ENCODE measurements at places on chromosomes 5 and 9.

DNA sequence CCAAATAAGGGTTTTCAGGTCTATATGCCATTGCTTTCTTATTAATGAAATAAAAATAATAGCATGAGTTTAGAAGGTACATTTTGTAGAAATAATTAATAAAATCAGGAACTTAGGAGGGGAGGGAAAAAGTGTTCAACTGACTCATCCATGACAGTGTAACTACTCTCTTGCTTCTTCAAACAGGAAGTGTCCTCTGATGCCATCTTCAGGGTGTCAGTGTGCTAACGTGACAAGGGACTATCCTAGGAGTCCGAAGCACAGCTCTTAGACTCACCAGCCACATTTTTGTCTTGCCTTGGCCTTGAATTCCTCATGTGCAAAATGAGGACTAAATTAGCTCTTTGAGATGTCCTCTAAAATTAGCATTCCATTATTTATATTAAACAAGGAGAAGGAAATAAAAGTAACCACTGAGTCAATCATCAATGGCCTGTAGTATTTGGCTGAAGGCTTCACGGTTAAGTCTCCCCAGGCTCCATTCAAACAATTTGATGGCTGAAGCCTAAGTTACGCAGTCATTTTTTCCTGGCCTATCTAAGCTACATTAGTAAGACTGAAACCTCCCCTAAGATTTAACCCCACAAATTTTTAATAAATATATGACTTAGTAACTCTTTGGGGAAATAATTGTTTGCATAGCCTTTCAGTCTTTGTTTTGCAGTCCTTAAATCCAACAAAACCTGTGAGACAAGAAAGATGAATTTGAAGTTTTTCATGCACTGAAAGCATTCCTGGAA lies 151.1 kb downstream of the ARL15 start:
- DNase-seq, result no peak

DNA sequence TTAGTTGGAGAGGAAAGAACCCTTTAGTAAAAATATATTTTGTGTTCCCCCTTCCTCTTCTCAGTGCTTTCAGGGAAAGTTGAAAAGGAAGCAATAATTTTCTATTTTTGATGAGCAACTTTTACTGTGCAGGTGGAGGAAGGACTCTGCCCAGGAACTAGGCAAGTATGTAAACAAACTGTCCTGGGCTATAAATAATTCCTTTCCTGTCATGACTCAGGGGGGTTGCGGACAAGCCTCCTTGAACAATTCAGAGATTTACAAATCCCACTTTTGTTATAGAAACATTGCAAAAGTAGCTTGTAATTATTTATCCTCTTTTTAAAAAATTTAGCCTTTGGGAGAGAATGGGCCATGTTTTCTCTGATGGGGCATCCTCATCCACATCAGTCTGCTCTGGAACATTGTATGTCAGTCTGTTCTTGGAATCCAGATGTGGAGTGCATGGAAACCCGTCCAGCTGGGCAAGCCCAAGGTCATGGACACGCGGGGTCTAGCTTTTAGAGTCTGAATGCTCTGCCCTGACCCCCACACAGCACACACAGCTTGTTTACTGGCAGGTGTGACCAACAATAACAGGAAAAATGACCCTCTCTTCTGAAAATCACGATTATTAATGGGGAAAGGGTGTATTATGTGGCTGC lies 127.6 kb downstream of the GADD45G start:
- DNase-seq, result no peak

DNA sequence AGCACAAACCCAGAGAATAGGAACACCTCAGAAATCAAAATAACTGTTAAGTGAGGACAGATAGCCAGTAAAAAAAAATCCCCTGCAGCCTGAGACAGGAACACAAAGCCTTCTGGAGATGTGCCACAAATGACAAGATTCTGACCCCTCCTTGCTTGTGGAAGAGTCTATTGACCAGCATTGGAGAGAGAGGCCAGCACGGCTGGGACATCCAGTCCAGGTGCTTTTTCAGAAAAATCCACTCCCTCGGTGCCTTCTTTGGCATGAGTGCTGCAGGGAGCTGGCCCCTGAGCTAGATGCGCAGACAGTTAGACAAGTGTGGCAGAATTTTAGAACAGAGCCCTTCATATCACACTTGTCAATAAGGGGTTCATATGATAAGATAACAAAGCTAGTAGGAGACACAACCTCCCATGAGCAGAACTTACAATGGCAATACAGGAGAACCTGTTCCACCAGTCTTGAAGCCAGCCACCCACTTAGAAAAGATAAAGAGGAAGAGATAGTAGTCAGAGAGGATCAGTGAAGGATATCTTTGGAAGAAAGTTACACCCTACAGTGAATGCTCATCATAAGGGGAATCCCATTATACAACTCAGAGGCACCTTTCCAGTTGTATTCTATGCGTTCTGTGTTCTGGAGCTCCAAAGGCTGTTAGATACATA lies 298.4 kb downstream of the TLE1 start:
- no peak for DNase-seq

GRCh38 chr9:84758817-84759216 lies 89.3 kb downstream of the NTRK2 start:
- DNase-seq, result no peak

DNA sequence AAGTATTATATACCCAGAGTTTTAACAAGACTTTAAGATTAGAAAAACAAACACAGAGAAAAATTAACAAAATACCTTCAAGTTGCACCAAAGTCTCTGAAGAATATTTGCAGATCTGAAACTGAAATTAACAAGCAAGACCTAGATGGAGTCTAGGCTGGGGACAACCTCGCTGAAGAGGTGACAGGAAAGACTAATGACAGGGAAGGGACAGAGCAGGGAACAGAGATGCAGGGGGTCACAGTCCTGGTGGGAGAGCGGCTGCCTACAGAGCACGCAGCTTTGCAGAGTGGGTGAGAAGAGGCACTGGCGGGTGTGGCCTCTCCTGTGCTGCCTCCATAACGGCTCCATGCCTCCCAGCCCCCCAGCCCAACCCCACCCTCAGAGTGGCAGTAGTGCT lies 13.5 kb downstream of the RETREG1 start:
- no peak for DNase-seq

- peak; percentile 61 for DNase-seq
Observed at GRCh38 chr9:34252670-34253459, 74.0 kb downstream of the UBAP1 start.

- no peak for DNase-seq
Observed at GRCh38 chr5:68418201-68418600, 202.6 kb downstream of the PIK3R1 start.

DNA sequence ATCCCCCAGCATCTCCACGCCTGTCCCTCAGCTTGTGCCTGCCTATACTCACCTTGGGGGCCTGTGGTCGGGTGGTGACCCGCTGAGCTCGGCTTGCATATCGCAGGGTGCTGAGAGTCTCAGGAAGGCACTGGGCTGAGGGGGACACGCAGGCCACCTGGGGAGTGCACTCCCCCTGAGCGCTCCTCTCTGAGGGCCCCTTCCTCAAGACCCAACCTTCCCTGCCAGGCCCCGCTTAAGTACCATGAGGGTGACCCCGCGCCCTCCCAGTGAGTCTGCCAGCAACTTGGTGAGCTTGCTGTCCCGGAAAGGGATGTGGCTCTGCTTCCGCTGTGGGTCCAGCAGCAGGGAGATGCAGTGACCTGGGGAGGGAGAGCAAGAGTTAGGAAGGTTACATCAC lies 4.1 kb downstream of the KIF12 start:
- DNase-seq, result peak; percentile 57

GRCh38 chr9:133774799-133775198 lies 36.6 kb upstream of the SARDH start:
- no peak for DNase-seq

GRCh38 chr5:143245929-143246561 lies 157.4 kb downstream of the NR3C1 start:
- DNase-seq, result peak; percentile 85

DNA sequence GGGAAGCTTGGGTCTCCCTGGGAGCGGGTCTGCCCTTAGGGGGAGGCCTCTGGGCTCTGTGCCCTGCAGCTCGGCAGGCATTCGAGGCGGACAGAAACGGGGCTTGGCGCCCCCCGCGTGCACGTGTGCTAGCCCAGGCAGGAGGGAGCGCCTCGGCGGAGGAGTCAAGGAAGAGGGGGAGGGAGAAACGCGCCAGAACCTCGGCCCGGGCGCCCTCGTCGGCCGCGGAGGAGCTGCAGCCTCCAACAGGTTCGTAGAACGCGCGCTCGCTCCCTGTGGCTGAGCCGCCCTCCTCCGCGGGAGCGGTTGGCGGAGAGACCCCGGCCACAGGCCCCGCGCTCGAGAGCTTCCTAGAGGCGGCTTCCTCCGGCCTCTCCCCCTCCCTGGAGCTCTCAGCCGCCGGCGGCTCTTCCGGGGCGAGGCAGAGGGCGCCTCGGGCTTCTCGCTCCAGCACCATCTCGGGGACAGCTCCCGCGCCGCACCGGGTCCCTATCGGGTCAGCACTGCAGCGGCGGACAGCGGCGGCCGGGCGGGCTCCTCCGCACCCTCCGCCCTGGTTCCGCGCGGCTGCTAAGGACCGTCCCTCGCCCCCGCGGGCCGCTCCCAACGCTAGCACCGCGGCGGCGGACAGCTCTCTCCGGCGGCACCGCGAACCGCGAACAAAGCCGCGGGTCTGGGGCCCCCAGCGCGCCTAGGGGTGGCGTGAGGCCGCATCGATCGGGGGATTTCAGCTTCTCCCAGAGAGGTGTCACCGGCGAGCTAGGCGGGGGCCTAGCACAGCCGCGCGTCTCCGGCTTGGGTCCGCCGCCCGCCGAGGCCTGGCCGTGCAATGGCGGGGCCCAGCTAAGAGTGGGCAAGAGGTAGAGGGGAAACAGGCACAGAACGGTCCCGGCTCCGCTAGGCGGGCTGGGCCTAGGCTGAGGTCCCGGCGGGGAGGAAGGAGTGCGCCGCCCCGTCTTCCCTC lies 74.6 kb upstream of the CPLX2 start:
- peak; percentile 51 for DNase-seq

- DNase-seq, result no peak
Observed at GRCh38 chr9:32581512-32582143, 8.7 kb upstream of the NDUFB6 start.

- no peak for DNase-seq
Observed at GRCh38 chr9:85212887-85213286, 528.9 kb downstream of the AGTPBP1 start.

DNA sequence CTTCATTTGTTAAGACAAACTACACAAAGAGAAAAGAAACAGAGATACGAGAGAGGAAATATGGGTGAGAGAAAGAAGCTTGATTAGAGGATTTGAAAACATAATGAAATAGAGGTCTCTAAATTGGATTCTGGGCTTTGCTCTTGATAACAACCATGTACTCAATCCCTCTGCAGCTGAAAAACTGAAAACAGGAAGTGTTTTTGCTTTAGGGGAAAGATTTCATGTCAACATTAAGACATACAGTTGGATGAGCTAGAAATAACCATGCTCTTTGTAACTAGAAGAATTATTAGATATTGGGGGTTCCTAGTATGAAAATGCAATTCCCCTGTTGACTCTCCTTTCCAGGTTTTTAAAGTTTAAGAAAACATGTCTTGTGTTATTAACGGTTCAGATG lies 21.9 kb downstream of the CRHBP start:
- no peak for DNase-seq

DNA sequence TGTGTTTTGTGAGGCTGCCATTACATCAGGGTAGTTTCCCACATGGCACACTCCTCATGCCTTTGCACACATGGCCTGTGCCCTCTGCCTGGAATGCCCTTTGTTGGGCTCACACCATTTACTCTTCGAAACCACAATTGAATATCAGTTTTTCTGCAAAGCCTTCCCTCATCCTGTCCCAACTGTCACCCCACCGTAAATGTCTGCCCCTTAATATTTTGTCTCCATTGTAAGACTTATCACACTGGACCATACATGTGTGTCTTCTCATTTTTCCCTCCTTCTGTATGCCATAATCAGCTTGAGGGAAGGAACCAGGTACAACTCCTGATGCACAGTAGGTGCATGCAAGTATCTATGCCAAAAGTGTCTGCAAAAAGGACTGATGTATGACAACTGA lies 62.7 kb upstream of the TMEM252 start:
- DNase-seq, result no peak

DNA sequence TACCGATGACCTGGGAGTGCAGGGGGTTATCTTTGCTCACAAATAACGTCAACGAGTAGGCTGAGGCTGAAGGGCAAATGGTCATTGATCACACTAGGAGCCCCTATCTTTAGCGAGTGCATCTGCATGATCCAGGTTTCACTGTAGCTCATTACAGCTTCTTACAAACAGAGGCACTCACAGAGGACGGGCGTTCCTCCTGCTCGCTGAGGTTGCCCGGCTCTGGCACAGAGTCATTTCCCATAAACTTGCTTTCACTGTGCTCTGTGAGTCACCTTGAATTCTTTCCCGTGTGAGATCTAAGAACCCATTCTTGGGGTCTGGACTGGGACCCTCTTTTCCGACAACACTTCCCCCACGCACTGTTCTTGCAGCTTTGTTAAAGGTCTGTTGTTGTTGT lies 1.9 kb upstream of the PAEP start:
- DNase-seq, result no peak

DNA sequence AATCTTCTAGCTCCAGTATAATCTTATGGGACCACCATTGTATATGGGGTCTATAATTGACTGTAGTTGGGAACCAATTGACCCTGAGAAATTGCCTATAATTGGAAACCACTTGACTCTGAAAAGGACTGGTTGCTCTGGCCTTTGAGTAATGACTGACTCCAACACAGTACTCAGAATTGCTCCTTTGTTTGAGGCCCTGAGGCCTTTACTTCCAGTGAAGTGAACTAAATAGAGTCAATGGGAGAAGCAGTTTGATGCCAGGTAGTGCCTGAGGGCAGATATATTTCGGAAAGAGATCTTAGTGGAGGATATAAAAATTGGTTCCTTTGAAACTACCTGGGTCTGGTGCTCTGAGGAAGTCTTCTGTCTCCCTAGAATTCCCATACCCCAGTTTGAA lies 16.0 kb upstream of the TMEM171 start:
- no peak for DNase-seq

- DNase-seq, result no peak
Observed at GRCh38 chr5:170201311-170201710, 31.5 kb upstream of the C5orf58 start.

- no peak for DNase-seq
Observed at GRCh38 chr9:91495450-91495849, 71.8 kb upstream of the NFIL3 start.

DNA sequence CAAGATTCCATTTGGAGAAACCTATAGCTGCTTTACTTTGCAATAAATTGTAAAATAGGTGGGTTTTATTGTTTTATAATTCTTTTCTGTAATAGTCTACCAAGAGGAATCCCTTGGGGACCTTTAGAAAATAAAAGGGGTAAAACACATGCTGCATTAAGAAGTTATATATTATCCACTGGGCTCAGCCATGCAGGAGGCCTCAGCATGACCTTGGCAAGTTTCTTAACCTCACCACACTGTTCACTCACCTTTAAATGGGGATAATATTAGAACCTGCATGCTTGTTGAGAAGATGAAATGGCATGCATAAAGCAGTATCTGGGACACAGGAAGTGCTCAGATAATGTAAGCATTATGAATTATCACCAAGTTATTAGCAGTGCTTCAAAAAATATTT lies 120.2 kb downstream of the SEMA5A start:
- DNase-seq, result no peak
